ENCODE measurements at places on chromosomes 5 and 9.

DNA sequence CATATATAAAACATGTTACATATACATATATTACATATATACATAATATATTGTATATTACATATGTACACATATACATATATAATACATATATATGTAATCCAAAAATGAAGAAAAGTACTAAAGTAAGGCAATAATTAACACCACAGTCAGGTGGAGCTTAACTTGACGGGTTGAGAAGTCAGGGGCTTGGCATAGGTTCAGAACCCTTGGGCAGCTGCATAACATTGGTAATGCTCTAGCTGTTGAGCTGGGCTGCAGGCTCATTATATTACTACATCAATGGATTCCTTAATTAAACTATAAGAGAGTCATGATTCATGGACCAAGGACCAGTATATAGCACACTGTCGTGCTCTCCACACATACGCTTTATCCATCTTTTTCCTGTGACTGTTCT, 435.2 kb upstream of the ADAMTS16 start:
- no peaks in the 10 kb centered on the region for H3K27me3 ChIP-seq
- H3K4me1 ChIP-seq, result no peaks in the 10 kb centered on the region
- DNase-seq, result no peak

- peaks cover 14% of the 10 kb centered on the region for H3K27me3 ChIP-seq
- H3K4me3 ChIP-seq, result no peak overlapping the region
- no peak for DNase-seq
- H3K4me1 ChIP-seq, result no peaks in the 10 kb centered on the region
Observed at GRCh38 chr9:130207241-130207992, 35.2 kb downstream of the NCS1 start.

GRCh38 chr5:149285153-149285552, 13.5 kb downstream of the AFAP1L1 start:
- H3K36me3 ChIP-seq, result no peaks in the 10 kb centered on the region
- peaks cover 100% of the 10 kb centered on the region for H3K4me1 ChIP-seq
- H3K4me3 ChIP-seq, result no peak overlapping the region

DNA sequence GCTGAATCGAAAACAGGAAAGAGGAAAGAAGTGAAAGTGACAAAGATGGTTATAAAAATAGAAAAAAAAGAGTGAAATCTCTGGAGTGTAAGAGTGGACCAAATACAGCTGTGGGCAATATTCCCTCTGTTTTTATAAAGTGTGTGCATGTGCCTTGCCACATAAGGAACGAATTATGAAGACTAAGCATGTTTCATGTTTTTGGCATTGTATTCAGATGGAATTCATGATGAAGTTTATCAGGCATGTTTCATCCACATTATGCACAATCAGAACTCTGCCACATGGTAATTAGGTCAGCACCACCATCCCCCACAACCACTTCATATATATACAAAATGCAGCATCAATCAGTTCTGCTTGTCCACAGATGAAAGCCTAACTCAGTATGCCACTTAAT, 348.0 kb downstream of the ZNF608 start:
- peaks cover 50% of the 10 kb centered on the region for H3K4me1 ChIP-seq
- H3K4me3 ChIP-seq, result no peak overlapping the region
- H3K27me3 ChIP-seq, result no peaks in the 10 kb centered on the region
- no peaks in the 10 kb centered on the region for H3K36me3 ChIP-seq

- H3K27me3 ChIP-seq, result peaks cover 19% of the 10 kb centered on the region
- DNase-seq, result no peak
- no peak overlapping the region for H3K27ac ChIP-seq
- no peaks in the 10 kb centered on the region for H3K36me3 ChIP-seq
Observed at GRCh38 chr5:35096932-35097331, 49.2 kb upstream of the AGXT2 start.

DNA sequence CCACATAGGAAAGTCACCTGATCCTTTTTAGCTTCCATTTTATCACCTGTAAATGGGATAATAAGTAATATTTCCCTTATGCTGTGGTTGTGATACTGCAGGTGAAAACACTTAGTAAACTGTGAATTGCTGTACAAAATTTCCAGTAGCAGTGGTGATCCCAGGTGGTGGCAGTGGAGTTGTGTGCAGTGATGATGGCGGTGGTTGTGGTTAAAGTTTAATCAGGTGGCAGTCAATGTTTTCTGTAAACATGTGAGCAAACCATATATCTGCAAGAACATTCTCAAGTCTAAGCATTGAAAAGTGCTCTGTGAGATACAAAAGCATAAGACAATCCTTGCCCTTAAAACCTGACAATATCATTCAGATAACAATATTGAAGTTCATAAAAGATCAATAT, 480.2 kb downstream of the RASEF start:
- no peak for DNase-seq
- H3K4me1 ChIP-seq, result no peaks in the 10 kb centered on the region
- no peak overlapping the region for H3K4me3 ChIP-seq
- no peaks in the 10 kb centered on the region for H3K27me3 ChIP-seq
- H3K27ac ChIP-seq, result no peak overlapping the region
- H3K36me3 ChIP-seq, result no peaks in the 10 kb centered on the region

DNA sequence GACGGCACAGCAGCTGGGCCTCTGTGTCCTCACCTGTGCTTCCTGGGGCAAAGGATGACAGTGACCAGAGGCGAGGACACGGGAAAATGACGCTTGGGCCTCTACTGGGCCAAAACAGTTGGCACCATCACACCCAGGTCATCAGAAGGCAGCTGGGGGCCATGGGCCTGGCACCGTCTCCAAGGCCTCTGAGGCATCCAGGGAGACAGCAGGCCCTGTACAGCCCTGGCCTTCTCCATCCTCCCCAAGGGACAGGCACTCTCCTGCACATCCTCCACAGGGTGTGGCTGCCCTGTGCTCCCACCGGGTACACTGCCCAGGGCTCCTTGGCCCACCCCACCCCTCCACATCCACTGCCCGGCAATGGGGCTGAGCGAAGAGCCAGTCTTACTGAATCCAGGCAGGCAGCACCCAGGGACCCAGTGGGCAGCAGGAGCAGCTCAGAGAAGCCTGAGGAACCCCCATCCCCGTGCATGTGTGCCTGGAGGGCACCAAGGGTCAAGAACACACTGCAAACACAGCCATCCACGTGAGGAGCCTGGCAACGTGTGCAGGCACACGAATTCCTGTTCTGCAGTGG, 4.0 kb downstream of the LPCAT1 start:
- H3K27me3 ChIP-seq, result no peaks in the 10 kb centered on the region
- peaks cover 26% of the 10 kb centered on the region for H3K4me1 ChIP-seq
- peaks cover 16% of the 10 kb centered on the region for H3K36me3 ChIP-seq
- no peak for DNase-seq

GRCh38 chr5:107270561-107270960, 400.2 kb downstream of the EFNA5 start:
- no peak for DNase-seq
- H3K27ac ChIP-seq, result no peak overlapping the region
- H3K27me3 ChIP-seq, result no peaks in the 10 kb centered on the region

DNA sequence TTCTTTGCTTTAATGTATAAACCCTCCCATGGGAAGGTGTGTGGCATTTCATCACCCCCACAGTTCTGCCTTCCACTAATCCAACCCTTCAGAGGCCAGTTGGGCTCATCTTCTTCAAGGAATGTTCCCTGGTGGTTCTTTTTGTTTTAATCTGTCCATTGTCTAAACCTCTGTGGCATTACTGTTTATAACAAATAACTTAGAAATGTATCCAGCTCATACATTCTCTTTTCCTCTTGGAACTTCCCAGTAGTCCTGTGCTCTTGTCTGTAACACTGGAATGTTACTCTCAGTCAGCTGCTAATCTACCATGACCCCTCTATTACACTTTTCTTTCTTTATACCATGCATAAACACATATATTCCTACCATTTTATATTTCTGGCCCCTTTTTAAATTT, 213.5 kb upstream of the TARS1 start:
- no peaks in the 10 kb centered on the region for H3K27me3 ChIP-seq
- H3K36me3 ChIP-seq, result no peaks in the 10 kb centered on the region
- peaks cover 23% of the 10 kb centered on the region for H3K4me1 ChIP-seq
- no peak overlapping the region for H3K27ac ChIP-seq

DNA sequence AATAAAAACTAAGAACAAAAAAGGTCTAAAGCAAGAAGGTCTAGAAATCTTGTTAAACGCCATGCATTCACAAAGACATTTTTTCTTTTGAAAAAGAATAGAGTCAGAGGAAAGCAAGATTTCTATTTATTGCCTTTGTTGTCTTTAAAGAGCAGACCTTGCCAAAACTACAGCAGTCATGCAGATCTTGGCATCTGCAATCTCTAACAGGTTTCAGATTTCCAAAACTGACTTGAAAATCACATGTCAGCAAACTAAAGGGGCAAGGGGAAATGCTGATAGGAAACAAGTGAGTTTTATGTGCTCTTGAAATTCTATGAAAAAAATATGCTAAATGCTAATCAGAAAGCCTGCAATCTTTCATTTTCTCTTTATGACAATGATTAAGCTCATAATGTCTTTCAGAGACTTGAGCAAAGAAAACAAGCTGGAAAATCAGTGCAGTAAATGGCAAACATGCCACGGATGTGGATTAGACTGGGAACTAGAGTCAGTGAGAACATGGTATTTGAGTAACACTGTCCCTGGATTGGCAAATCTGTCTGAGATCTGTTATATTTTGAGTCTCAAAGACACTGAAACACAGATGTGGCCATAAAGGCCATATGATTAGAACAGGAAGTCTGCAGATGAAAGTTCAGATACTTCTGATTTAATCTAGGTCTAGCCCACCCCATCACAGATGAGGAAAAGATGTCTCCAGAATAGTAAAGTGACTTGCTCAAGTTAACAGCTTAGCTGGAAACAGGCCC, 361.4 kb upstream of the RPS23 start:
- no peak overlapping the region for H3K27ac ChIP-seq
- no peak overlapping the region for H3K4me3 ChIP-seq
- no peak for DNase-seq
- no peaks in the 10 kb centered on the region for H3K36me3 ChIP-seq

- peaks cover 6% of the 10 kb centered on the region for H3K4me1 ChIP-seq
- H3K27ac ChIP-seq, result no peak overlapping the region
- H3K27me3 ChIP-seq, result no peaks in the 10 kb centered on the region
- DNase-seq, result no peak
Observed at GRCh38 chr5:61228691-61229280, 66.5 kb upstream of the SMIM15 start.

DNA sequence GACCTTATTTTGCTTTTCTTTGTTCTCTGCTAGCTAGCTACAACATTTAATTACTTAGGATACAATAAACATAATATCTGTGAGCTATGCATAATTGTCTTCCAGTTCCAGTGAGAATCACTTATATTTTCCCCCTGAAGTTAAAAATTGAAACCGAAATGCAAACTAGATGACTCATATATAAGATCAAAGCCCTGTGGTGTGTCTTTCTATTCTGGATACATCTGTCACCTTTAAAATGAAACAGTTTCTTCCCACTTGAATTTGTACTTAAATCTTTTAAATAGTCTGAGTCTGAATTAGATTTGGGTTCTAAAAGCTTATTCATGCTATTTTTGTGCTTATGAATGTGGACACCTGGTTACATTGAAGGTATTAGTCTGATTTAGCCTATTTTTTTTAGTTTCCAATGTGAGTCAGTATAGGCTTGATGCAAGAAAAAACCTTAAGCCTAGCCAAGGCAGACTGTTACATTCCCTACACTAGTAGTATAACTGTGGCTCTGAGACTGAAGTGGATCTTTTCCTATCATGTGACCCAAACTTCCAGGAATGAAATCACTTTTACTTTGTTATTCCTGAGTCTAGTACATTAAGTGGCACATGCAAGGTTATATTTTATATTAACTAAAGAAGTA, 703.5 kb upstream of the RGMB start:
- no peaks in the 10 kb centered on the region for H3K4me1 ChIP-seq
- no peaks in the 10 kb centered on the region for H3K36me3 ChIP-seq
- no peak overlapping the region for H3K4me3 ChIP-seq

DNA sequence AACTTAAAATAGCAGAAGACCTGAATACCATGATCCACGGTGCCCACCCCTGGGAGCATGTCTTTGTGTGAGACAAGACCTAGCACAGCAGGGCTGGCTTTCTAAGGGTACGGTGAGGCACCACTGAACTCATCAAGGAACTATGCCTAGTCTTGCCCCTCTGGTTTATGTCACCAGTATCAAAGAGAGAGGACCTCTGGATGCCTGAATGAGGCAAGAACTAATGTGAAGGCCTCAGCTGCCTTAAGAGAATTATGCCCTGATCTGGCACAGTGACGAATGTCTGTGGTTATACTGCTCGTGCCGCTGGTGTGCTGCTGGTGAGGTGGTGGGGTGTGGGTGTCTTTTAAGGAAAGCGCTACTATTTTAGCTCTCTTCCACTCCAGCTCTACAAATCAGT, 23.0 kb downstream of the NREP start:
- peaks cover 26% of the 10 kb centered on the region for H3K36me3 ChIP-seq
- no peak for DNase-seq

GRCh38 chr5:1194378-1194777, 7.0 kb upstream of the SLC6A19 start:
- H3K4me3 ChIP-seq, result no peak overlapping the region
- H3K4me1 ChIP-seq, result no peaks in the 10 kb centered on the region
- no peak for DNase-seq
- H3K36me3 ChIP-seq, result no peaks in the 10 kb centered on the region

- no peak for DNase-seq
- no peaks in the 10 kb centered on the region for H3K27me3 ChIP-seq
- H3K4me1 ChIP-seq, result peaks cover 25% of the 10 kb centered on the region
- H3K36me3 ChIP-seq, result no peaks in the 10 kb centered on the region
Observed at GRCh38 chr9:106717686-106718085, 145.3 kb upstream of the ZNF462 start.

- H3K27me3 ChIP-seq, result peaks cover 6% of the 10 kb centered on the region
- no peak for DNase-seq
- peak overlapping the region; percentile 44 for H3K4me3 ChIP-seq
Observed at GRCh38 chr5:59790376-59790775, 103.2 kb downstream of the PDE4D start.

GRCh38 chr5:133756756-133757155, 144.4 kb upstream of the FSTL4 start:
- H3K4me1 ChIP-seq, result no peaks in the 10 kb centered on the region
- no peaks in the 10 kb centered on the region for H3K36me3 ChIP-seq
- peaks cover 44% of the 10 kb centered on the region for H3K27me3 ChIP-seq
- no peak overlapping the region for H3K4me3 ChIP-seq
- no peak for DNase-seq

GRCh38 chr5:15510092-15510491, 10.1 kb downstream of the FBXL7 start:
- DNase-seq, result no peak
- H3K36me3 ChIP-seq, result no peaks in the 10 kb centered on the region
- H3K27ac ChIP-seq, result no peak overlapping the region
- H3K4me3 ChIP-seq, result no peak overlapping the region

- no peaks in the 10 kb centered on the region for H3K27me3 ChIP-seq
- no peaks in the 10 kb centered on the region for H3K36me3 ChIP-seq
- no peak overlapping the region for H3K4me3 ChIP-seq
- no peak for DNase-seq
- no peak overlapping the region for H3K27ac ChIP-seq
Observed at GRCh38 chr9:110738982-110739381, 70.4 kb downstream of the MUSK start.

DNA sequence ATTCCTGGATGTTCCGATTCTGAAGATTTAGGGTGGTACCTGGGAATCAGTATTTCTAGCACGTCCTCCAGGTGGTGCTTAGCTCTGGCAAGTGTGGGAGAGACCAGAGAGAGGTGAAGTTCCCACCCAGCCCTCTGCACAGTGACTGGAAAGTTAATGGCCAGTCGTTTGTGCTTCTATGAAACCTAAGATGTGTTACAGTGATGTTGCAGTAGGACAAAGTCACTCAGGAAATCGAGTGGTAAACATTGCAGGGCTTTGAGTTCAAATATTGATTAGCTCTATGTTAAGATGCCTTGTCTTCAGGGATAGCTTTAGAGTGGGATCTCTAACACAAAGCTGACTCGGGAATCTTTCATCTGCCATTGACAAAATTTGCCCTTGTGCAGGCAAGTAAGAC, 55.6 kb downstream of the PIK3R1 start:
- H3K4me3 ChIP-seq, result no peak overlapping the region
- no peaks in the 10 kb centered on the region for H3K27me3 ChIP-seq
- peaks cover 100% of the 10 kb centered on the region for H3K4me1 ChIP-seq
- peak overlapping the region; percentile 91 for H3K27ac ChIP-seq
